PC-3 (cell line): ENCODE measurements at places on chromosomes 12 and 14. TPM values are rescaled to one million over a fixed set of nuclear protein-coding genes. Genes with fewer than 3 reads are reported as not detected.

BDKRB2 gene
- 0.06 and 0.07 TPM in 2 replicates for total RNA-seq

- DNase-seq = peak; percentile 97
- peaks cover 27% of the 10 kb centered on the region for H3K4me1 ChIP-seq
- peak overlapping the region; percentile 54 for H3K4me3 ChIP-seq
- peaks cover 10% of the 10 kb centered on the region for H3K36me3 ChIP-seq
- H3K27me3 ChIP-seq = no peaks in the 10 kb centered on the region
Observed at GRCh38 chr12:116924558-116925453, 14.1 kb downstream of the FBXW8 start.

RFLNA gene
- not detected in 2 replicates for total RNA-seq

PGF gene
- 0.26 and 1.5 TPM in 2 replicates for total RNA-seq

DNA sequence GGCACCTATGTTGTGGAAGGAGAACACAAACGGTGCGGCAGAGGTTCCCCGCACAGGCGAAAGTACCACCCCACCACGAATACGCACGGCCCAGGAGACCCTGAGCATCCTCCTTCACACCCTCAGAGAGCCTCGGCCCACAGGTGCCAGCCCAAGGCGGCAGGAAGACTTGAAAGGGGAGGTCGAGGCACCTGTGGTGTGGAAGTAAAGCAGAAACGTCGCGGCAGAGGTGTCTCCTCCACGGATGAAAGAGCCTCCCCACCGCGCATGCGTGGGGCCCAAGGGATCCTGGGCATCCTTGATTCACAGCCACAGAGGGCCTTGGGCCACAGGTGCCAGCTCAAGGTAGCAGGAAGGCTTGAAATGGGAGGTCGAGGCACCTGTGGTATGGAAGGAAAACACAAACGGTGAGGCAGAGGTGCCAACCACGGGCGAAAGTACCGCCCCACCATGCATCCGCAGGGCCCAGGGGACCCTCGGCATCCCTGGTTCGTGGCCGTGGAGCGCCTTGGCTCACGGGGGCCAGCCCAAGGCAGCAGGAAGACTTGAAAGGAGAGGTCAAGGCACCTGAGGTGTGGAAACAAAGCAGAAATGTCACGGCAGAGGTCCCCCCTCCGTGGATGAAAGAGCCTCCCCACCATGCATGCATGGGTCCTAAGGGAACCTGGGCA lies 380.1 kb downstream of the ALG10 start:
- no peak for DNase-seq
- H3K36me3 ChIP-seq = no peaks in the 10 kb centered on the region
- no peak overlapping the region for H3K4me3 ChIP-seq
- H3K4me1 ChIP-seq = no peaks in the 10 kb centered on the region
- peaks cover 33% of the 10 kb centered on the region for H3K27me3 ChIP-seq

- no peaks in the 10 kb centered on the region for H3K36me3 ChIP-seq
- no peak overlapping the region for H3K4me3 ChIP-seq
- H3K4me1 ChIP-seq = no peaks in the 10 kb centered on the region
- H3K27me3 ChIP-seq = peaks cover 39% of the 10 kb centered on the region
- no peak for DNase-seq
Observed at GRCh38 chr12:72146495-72146894, 125.7 kb upstream of the TRHDE start.

TGM1 gene
- 2.6 and 3.2 TPM in 2 replicates for total RNA-seq

LRRC43 gene
- 0.66 TPM in 1 of 2 replicates, not detected in the other for total RNA-seq

GRCh38 chr12:66929121-66929520 lies 250.2 kb upstream of the GRIP1 start:
- no peaks in the 10 kb centered on the region for H3K4me1 ChIP-seq
- DNase-seq = no peak
- H3K4me3 ChIP-seq = no peak overlapping the region
- H3K27me3 ChIP-seq = no peaks in the 10 kb centered on the region

GRCh38 chr12:110849221-110849620 lies 2.4 kb downstream of the CCDC63 start:
- H3K27ac ChIP-seq = no peak overlapping the region
- H3K27me3 ChIP-seq = peaks cover 20% of the 10 kb centered on the region
- DNase-seq = no peak
- no peak overlapping the region for H3K4me3 ChIP-seq
- H3K4me1 ChIP-seq = no peaks in the 10 kb centered on the region

- no peak overlapping the region for H3K27ac ChIP-seq
- no peak for DNase-seq
- no peaks in the 10 kb centered on the region for H3K4me1 ChIP-seq
- H3K27me3 ChIP-seq = no peaks in the 10 kb centered on the region
- no peaks in the 10 kb centered on the region for H3K36me3 ChIP-seq
Observed at GRCh38 chr14:92520102-92521057, 6.8 kb downstream of the RIN3 start.

ADCK1 gene
- 4.7 and 5.7 TPM in 2 replicates for total RNA-seq

GRCh38 chr12:71476513-71476912 lies 36.9 kb downstream of the LGR5 start:
- peak; percentile 45 for DNase-seq
- H3K4me3 ChIP-seq = no peak overlapping the region
- H3K27me3 ChIP-seq = peaks cover 5% of the 10 kb centered on the region; the same call in 1 of the 2 replicates

GRCh38 chr14:88352698-88353097 lies 29.6 kb upstream of the KCNK10 start:
- no peaks in the 10 kb centered on the region for H3K27me3 ChIP-seq
- H3K4me3 ChIP-seq = no peak overlapping the region
- no peaks in the 10 kb centered on the region for H3K36me3 ChIP-seq
- H3K27ac ChIP-seq = peak overlapping the region; percentile 92
- peak; percentile 57 for DNase-seq

GRCh38 chr12:76449993-76450392 lies 101.8 kb upstream of the BBS10 start:
- no peak overlapping the region for H3K4me3 ChIP-seq
- no peak for DNase-seq
- H3K36me3 ChIP-seq = no peaks in the 10 kb centered on the region
- H3K4me1 ChIP-seq = peaks cover 28% of the 10 kb centered on the region

DNA sequence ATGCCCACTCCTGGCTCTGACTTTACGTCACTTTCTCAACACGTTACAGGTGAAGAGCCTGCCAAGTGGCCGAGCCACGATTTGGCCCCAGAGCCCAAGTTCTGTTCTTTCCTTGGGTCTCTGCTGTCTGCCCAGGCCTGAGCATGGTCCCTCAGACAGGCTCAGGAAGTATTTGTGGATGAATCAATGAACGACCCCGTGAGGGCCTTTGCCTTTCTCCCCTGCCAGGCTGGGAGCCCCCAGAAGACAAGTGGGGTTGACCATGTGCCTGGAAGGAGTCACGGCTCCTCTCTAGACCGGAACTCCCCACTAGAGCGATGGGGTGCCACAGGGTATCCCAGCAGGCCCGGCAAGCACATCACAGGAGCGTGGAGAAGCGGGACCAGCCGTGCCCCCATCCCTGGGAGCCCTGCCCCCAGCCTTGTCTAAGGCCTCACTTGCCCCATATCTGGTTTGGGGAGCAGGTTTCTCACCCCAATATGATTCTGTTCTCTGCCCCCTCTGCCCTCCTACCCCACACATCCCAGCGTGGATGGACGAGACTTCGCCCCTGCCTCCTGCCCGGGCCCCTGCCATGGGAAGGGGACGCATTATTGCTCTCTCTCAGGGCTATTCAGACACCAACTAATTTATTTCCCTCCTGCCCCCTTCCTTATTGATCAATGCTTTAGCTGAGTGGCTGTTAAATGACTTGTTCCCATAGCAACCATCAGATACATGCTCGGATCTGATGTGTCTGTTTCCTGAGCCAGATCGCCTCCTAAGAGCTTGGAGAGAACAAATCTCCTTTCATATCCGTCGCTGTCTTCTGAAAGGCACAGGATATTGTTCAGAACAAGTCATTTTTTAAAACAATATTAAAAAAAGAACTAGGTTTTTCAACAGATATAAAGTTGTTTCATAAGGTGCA lies 69.0 kb downstream of the DIO3 start:
- no peaks in the 10 kb centered on the region for H3K36me3 ChIP-seq
- peaks cover 3% of the 10 kb centered on the region; the same call in 1 of the 2 replicates for H3K4me1 ChIP-seq
- no peak overlapping the region for H3K27ac ChIP-seq
- no peak overlapping the region for H3K4me3 ChIP-seq
- DNase-seq = no peak

DNA sequence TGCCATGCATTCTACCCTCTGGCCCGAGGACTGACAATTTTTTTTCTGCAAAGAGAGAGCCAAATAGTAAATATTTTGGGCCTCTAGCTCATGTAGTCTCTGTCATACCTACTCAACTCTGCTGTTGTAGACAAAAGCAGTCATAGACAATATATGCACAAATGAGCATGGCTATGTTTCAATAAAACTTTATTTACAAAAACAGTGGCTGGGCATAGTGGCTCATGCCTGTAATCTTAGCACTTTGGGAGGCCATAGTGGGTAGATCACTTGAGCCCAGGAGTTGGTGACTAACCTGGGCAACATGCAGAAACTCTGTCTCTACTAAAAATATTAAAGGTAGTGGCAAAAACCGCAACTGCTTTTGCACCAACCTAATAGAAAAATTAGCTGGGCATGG lies 153.7 kb upstream of the BTG1 start:
- H3K4me3 ChIP-seq = no peak overlapping the region
- H3K4me1 ChIP-seq = 0 out of 2 replicates have a peak, but pooled peaks cover 4% of the 10 kb centered on the region
- H3K27me3 ChIP-seq = no peaks in the 10 kb centered on the region
- no peaks in the 10 kb centered on the region for H3K36me3 ChIP-seq

DNA sequence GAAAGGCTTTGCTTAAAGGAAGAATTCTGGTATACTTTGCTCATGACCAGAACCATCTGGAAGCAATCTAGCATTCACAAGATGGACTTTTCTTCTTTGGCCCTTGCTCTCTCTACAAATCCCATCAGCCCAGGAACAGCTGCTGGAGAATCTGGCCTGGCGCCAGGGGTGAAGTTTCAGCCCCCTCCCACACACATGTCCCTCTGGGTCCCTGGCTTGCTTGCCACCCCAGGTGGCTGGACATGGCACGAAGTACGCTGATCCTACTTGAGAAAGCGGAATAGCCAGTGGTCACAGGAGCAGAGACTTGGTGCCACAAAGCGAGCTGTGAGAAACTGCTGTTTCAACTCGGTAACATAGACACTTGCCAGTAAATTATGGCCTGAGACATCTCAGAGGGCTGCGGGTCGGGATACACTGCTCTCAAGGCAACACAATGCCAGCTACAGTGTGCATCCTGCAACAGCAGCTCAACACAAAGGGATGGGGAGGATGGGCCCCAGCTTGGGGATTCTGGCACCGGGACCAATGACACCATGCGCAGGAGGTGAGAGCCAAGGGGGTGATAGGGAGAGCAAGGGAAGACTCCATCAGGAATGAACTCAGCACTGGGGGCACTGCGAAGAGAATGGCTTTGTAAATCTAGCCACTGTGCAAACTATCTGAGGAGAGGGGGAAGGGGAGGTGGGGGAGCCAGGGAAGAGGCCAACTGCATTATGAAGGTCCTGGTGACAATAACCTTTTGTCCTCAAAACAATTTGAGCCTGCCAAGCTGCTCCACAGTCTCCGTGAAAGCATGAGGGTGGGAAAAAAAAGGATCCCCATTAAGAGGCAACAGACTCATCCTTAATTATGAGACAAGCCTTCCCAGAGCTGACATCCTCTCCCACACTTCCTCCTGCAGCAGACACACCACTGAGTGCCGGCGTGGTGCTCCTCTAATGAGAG lies 219.9 kb downstream of the PPM1H start:
- no peak for DNase-seq
- H3K27ac ChIP-seq = no peak overlapping the region
- H3K4me3 ChIP-seq = no peak overlapping the region
- H3K27me3 ChIP-seq = no peaks in the 10 kb centered on the region
- H3K4me1 ChIP-seq = peaks cover 17% of the 10 kb centered on the region

KRT5 gene
- total RNA-seq = not detected in 2 replicates

MVK gene
- 47.8 and 52.2 TPM in 2 replicates for total RNA-seq

DNA sequence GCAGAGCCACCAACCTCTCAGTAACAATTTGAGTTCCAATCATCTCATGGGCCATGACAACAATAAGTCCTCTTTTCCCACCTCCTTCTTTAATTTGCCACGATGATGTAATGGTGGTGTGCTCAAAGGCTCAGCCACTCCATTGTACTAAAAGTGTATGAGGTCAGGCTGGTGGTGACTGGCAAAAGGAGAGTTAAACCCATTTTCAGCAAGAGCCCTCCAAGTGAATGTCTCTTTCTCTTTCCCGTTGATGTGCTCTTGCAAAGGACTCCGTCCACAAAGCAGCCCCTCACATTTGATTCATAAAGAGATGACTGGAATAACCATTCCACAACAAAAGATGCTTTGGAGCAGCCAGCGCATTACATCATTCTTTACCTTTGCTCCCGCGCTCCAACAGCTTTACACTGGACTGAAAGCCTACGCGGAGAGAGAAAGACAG lies 41.6 kb downstream of the DUSP16 start:
- no peak overlapping the region for H3K27ac ChIP-seq
- H3K4me3 ChIP-seq = no peak overlapping the region
- no peaks in the 10 kb centered on the region for H3K27me3 ChIP-seq
- H3K4me1 ChIP-seq = no peaks in the 10 kb centered on the region
- H3K36me3 ChIP-seq = no peaks in the 10 kb centered on the region
